GOT3 (cell line): ENCODE measurements at places on chromosomes 5 and 9.

- DNase-seq, result no peak
Measured at GRCh38 chr5:98069876-98070512, 703.5 kb upstream of the RGMB start.

- no peak for DNase-seq
Measured at GRCh38 chr9:21311889-21312288, 6.8 kb upstream of the IFNA5 start.

DNA sequence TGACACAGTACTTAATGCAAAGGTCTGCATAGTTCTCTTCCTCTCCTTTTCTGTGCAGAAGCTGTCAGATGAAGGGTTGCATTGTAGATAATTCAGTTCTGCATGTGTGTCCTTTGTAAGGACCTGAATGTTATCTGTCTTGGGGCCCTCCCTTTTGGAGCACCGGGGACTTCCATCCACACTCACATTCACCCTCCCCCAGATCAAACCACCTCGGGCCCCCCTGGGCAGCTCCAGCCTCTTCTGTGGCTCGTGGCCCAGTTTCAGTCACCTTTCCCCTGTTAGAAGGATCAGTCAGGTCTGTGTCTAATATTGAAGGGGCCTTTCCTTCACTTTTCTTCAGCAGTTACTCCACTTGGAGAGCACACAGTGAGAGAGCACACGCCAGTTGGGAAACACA, 11.0 kb downstream of the DMRT1 start:
- no peak for DNase-seq

DNA sequence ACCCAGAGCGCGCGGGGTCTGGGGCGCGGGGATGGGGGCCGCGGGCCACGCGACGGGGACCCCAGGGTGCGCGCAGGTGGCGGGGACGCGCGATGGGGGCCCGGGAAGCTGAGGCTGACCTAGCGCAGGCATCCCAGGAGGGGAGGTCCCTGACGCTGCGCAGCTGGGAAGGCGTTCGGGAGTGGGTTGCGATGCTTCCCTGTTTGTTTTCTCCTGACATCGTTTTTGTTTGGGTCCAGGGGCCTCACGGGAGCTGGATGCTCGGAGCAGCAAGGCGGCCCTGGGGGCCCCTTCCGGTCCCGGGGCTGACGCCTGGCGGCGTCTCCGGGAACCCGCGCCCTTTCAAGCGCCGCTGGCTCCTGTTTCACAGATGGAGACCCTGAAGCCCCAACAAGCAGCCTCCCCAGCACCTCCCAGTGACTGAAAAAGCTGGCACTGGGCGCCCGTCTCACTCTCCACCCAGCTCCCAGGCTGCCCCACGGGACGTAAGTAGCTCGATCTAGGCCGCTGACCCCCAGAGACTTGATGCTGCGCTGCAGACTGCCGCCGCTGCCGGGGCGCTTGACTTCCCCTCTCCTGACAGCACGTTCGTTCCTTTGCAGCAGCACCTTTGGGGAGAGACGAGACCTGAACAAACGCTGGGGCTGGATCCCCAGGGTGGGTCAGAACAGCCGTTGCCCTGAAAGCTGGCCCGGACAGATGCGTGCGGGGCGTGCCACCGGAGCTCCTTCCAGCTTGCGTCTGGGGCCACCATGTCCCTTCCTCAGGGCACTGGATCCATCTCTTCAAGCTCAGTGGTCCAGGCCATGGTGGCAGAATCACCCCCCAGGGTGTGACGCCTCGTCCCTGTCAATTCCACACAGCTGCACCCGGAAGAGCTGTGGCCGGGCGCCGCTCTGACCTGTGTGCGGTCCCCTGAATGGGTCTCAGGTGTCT, 593 bp downstream of the BRD3OS start:
- no peak for DNase-seq

- no peak for DNase-seq
Measured at GRCh38 chr5:167442922-167443321, 848.5 kb upstream of the WWC1 start.
